ENCODE measurements at places on chromosomes 11 and 22.

DNA sequence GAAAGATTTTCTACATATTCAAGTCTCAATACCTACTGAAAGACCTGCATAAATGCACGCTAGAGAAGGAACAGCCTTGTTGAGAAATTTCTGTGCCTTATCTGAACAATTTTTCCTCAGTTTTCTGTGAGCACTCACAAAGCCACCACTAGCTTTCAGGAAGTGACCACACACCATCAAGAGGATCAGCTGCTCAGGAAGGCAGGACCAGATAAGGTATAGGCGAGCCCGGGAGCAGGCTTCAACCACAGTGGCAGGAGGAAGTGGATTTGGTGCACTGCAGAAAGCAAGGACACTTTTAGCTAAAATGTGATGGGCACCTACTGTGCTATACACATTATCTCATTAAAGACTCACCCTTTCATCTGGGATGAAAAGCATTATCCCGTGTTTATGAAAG, 220.8 kb downstream of the RAB38 start:
- no peak for DNase-seq

DNA sequence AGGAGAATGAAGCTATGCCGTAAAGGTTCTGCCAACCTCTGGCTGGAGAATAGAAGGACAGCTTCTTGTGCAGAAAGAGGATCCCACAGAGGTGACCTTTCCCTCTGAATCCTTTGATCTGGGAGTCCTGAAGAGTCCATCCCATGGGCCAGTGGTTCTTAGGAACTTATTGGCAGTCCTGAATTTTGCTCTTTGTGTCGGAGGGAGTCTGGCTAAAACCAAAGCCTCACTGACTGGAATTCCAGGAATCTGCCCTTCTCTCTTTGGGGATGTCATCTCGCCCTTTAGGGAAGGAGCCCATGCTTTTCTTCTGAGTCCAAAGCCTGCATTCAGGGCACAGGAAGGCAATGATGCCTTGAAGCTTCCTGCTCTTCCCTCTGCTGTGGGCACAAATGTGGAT, 45.5 kb downstream of the PKNOX2 start:
- DNase-seq, result no peak

- DNase-seq, result no peak
Observed at GRCh38 chr22:45221201-45221600, 19.5 kb downstream of the KIAA0930 start.

GRCh38 chr11:13965337-13965736, 2.8 kb downstream of the SPON1 start:
- DNase-seq, result no peak

- peak; percentile 69 for DNase-seq
Observed at GRCh38 chr11:128472128-128473089, 114.9 kb downstream of the ETS1 start.

DNA sequence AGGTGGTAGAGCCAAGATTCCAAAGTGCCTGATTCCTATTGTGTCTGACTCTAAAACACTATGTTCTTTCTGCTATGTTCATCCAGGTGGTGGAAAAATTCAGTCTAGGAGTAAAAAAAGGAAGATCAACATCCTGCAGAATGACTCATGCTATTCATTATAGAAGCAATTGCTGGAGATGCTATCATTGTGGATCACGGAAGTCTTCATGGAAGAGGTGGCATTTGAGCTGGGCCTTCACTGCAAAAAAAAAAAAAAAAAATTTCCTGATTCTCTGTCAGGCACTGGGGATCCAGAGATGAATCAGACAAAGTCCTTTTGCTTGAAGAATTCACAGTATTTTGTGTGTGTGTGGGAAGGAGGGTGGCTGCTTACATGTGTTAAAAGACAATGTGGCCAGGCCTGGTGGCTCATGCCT, 1.4 kb upstream of the UVRAG start:
- DNase-seq, result no peak

DNA sequence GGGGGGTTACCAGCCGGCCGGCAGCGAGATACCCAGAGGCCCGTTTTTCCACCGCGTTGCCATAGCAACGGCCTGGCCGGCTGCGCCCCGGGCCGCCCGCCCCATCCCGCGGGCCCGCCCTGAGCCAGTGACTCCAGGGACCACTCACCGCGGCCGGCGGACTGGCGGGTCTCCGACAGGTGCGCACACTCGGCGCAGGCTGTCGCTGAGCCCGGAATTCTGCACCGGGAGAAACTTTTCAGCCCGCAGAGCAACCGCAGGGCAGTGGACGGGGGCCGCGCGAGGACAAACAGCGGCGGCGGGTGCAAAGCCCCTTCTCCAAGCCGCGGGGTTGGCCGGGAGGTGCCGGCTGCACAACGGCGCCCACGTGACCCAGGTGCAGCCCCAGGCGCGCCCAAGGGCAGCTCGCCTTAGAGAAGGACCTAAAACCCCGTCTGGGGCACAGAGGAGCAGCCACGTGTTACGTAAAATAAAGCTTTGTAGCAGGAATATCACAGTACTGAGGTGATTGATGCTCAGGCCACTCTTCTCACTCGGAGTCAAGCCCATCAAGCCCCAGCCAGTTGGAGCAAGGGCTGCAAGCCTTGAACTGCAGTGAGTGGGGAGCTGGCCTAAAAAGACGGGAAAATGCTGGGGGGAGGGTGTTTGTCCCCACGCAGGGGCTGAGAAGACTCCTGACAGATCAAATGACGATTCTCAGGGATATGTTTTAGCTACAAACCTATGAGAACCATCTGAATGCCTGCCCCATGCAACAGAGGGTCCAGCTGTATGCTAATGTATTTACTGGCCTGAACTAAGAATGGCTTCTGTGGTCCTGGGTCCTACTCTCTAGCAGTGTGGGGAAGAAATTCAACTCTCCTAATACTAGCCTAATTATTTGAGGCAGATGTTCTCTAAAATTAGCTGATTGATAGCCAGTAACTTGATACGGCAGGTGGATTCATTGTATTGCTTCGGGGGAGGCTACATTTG, at the start of gene STK33:
TSS of gene STK33 (minus strand) at position 294 of the 975 bp plus-strand sequence. CDS start 119,323 bp downstream, outside the sequence.
- peak; percentile 7 for DNase-seq

DNA sequence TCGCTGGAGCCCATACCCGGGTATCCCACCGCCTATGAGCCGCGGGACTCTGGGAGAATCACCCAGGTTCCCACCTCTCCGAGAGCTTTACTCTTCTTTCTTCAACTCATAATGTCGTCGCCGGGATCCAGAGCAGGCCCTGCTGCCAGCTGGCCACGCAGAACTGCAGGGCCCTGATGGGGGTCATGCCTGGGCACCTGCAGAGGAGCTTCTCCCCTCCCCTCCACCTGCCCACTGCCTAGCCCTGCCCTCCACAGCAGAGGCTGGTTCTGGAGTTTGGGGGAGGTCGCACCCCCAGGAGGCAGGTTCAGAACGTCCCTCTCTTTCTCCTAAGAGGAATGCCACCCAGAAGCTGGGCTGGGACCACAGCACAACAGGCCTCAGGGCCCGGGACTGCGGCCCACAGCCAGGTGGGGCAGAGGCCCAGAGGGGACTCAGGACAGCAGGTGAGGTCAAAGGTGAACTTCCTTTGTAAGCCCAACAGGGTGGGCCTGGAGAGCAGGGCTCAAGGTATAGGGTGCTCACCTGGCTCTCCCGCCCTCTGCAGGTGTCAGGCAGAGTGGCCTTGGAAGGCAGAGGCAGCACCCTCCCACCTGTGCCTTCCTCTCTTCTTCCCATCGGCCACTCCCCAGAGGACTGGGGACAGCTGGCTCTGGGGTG, 1.9 kb downstream of the SLC25A45 start:
- DNase-seq, result no peak

DNA sequence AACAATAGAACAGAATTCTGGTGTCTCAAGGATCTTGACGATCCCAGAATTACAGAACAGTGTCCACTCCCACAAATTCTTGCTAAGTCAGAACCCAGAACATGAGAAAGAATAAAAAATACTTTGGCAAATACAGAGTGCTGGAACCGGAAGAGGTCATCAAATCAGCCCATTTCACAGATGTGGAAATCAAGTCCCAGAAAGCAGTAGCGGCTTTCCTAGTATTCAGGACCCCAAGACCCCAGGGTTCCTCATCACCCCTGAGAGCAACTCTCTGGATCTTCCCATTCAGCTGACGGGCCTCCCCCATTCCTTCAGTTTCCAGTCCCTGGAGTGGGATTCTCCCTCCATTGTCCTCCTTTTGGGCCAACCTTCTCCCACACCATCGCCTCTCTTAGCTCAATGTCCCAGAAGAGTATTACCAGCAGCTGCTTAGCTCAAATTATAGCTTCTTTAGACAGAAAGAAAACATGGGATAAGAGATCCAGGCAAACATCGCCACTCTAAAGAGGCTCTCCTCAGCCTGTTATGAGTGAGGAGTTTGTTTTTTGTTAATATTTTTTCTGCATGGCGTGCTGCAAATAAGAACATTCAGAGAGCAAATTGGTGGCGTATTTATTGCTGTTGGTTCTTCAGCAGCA, 268.3 kb downstream of the MN1 start:
- DNase-seq, result no peak

- DNase-seq, result no peak
Observed at GRCh38 chr11:128208329-128209137, 378.8 kb downstream of the ETS1 start.

GRCh38 chr22:42025421-42025820, 26.8 kb downstream of the WBP2NL start:
- no peak for DNase-seq

DNA sequence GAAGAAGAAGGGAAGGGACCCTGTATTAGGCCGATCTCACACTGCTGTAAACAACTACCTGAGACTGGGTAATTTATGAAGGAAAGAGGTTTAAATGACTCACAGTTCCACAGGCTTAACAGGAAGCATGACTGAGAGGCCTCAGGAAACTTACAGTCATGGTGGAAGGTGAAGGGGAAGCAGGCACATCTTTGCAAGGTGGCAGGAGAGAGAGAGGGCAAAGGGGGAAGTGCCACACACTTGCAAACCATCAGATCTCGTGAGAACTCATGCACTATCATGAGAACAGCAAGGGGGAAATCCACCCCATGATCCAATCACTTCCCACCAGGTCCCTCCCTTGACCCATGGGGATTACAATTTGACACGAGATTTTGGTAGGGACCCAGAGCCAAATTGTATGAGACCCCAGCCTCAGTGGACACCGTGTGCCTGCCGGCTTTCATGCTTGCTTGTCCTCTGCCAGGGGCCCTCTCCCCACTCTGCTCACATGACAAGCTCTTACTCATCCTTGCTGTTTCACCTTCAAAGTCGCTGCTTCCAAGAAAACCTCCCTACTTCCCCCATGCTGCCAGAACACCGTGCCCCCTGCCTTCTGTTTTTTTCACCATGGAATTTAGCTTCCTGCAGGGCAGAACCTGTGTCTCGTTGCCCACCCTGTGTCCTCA, 23.3 kb upstream of the PPFIA1 start:
- no peak for DNase-seq

- DNase-seq, result no peak
Observed at GRCh38 chr11:1259076-1259461, 36.2 kb downstream of the MUC5B start.

DNA sequence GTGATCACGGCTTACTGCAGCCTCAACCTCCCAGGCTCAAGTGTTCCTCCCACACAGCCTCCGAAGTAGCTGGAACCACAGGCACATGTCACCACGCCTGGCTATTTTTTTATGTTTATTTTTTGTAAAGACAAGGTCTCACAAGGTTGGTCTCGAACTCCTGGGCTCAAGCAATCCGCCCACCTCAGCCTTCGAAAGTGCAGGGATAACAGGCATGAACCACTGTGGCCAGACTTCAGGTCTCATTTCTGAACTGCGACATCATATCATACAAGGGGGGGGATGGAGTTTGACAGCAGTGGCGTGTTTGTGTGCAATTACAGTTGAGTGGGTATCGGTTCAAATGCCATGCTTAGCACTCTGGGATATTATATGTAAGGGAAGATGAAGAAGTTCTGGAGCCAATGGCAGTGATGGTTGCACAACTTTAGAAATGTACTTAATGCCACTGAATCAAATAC, 6.9 kb downstream of the NAALADL1 start:
- DNase-seq, result no peak

DNA sequence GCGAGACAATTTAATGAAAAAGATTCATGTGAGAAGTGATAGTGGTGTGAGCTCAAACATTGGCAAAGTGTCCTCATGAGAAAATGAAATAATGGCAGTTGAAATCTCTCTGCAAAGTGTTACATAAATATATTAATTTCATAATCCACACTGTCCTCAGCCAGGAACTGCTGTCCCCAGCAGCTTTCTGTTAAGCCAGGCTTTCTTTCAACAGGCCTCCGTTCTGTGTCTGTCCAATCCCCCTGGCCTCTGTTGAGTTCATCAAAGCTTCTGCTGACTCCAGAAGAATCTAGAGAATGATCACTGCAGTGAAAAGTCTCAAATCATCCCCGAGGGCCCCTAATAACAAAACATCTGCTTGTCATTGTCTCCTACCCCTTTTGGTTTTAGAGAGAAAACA, 10.0 kb upstream of the ASCC2 start:
- DNase-seq, result no peak

DNA sequence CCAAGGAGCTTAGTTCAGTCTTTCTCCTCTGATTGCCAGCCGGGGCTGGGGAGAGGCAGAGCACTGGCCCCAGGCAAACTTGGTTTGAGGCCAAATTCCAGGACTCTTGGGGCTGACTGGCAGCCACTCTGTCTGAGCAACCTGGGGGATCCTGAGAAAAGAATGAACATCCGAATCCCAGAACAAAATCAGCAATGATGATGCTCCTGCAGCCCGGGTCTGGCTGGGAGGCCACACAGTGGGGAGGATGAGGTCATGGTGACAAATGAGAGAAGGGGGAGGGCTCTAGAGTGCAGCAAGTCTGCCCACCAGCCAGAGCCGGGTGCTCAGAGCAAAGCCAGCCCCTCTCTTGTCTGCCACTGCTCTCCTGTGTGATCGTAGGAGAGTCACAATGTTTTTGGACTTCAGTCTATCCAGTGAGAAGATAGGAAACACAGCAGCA, 71.8 kb upstream of the PAX6 start:
- DNase-seq, result no peak

GRCh38 chr11:96307776-96308140, 35.2 kb downstream of the MAML2 start:
- DNase-seq, result no peak

DNA sequence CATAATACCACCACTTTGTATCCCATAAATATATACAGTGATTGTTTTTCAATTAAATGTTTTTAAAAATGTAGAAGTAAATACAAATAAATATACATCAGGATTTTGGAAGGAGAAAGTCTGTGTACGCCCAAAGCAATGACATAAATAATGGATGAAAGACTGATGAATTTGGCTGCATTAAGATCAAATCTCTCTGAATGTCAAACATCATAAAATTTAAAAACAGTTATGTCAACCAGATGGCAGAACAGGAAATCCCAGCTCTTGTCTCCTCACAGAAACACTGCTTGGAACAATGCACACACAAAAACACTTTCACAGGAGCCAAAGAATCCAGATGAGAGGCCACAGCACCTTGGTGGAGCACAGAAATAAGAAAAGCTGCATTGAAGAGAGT, 332.9 kb downstream of the NTM start:
- DNase-seq, result no peak

All from CD4-positive, alpha-beta T cell treated with Interleukin-12 subunit alpha and Interleukin-12 subunit beta, for 1 hour (primary cell).